Activated naive CD4-positive, alpha-beta T cell treated with anti-CD3 and anti-CD28 coated beads, Interleukin-2, amount 50 U/mL, for 16 hours (primary cell): ENCODE measurements at places on chromosomes 2 and 18.

DNA sequence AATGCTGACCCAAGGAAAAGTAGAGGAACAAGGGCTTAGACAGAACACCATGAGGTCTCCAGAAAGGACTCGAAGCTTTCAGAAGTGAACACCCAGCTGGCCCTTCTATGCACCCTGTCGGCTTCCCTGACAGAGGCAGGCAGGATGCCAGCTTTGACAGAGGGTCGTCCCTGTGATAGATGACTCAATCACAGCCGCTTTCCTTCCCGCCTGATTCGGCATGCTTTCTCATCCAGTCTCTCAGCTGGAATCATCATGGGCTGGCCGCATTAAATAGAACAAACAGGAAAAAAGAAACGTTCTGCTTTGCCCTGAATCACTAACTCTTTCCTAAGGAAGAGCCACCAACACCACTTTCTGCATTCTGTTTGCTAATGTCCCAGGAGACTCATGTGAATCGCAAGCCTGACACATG, 140.3 kb upstream of the RAB12 start:
- no peak for DNase-seq

- no peak for DNase-seq
Observed at GRCh38 chr18:30491815-30492551, 550.6 kb downstream of the DSC3 start.

GRCh38 chr2:225600865-225601264, 201.4 kb downstream of the NYAP2 start:
- no peak for DNase-seq

DNA sequence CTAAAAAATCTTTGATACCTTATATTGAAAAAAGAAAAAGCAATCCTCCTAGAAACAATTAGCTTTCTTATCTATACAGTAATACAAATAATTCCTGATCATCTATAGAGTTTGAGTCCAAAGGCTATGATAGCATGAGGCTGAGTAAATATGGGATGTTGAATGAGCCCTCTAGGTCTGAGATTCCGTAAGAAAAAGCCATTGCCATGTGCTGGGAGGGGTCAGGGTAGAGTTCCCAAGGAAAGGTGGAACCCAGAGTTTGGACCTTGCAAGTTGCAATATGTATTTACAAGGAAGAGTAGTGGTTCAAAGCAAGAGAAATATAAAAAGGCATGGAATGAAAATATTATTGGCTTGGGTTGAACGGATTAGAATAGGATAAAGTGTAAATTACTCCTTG, 178.1 kb downstream of the DCC start:
- no peak for DNase-seq

- DNase-seq = no peak
Observed at GRCh38 chr2:136727973-136728699, 37.2 kb upstream of the THSD7B start.

DNA sequence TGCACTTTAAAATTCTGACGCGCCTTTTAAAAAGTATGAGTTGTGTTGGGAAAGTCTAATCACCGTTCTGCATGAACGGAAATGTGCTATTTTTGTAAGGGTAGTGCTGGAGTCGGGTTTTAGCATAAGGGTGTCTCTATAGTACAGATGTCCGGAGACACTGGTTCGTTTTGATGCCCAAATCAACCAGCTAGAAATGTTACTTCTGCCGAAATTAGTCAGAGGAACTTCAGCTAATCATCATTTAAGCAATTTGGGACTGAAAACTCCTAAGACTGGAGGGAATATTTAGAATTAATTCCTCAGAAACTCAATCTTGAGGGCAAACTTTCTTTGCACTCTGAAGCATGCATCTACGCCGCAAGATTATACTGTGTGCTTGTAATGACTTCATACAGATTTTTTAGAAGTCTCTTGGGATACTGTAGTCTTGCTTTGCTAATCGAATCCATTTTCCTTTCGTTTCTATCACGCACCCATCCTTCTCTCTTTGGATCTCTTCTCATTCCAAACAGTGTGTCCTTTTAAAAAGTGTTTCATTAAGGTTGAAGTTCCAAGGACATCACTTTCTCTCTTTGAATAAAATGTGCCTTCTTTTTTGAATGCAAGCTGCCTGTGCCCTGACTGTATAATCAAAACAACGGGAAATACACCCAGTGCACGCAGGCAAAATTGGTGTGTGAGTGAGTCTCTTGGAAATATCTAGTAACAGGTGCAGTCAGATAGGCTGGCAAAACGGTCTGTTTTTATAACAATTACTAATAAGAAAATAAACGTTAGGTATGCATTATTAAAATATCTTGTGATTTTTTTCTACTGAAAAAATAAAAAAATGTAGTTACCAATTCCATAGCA, 270.9 kb upstream of the TCF4 start:
- DNase-seq = no peak

- DNase-seq = no peak
Observed at GRCh38 chr18:11817229-11817628, 34.0 kb upstream of the CHMP1B start.

DNA sequence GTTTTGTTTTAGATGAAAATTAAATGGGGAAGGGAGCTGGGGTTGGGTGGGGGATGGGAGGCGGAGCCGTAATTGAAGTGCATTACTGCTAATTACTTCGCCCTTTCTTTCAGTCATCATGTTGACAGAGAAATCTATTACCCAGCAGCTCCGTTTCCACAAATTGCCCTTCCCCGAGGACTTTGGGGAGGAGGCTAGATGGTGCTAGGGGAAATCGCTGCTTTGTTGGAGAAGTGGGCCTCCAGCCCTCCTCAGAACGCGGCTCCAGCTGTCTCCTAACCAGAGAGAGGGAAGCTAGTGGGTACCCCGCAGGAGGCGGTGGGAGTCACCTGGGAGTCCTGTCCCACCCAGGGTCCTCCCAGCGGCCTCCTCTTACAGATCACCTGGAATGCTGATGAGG, 130.9 kb upstream of the MYCN start:
- DNase-seq = no peak

- DNase-seq = no peak
Observed at GRCh38 chr2:187544371-187545080, 9.7 kb downstream of the TFPI start.

- DNase-seq = no peak
Observed at GRCh38 chr2:23567161-23567756, 182.3 kb downstream of the KLHL29 start.

DNA sequence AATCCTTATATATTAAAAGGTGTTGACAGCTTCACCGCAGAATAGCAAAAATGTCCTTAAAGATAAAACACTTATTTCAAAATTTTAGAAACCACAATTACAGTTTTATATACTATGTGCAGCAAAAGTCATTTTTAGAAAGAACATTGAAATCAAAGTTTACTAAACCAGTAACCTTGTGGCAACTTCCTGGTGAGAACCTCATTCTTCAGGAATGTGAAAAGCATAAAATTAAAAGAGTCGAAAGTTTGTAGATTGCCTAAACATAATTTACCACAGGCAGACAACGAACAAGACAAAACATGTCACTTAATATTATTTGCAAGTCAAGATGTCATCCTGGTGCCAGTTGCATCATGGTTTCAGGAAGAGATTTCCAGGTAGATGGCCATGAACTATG, 108.3 kb upstream of the NRP2 start:
- no peak for DNase-seq

- no peak for DNase-seq
Observed at GRCh38 chr2:229422063-229422462, 151.0 kb upstream of the PID1 start.

GRCh38 chr2:127588241-127588640, 52.8 kb downstream of the MYO7B start:
- no peak for DNase-seq

DNA sequence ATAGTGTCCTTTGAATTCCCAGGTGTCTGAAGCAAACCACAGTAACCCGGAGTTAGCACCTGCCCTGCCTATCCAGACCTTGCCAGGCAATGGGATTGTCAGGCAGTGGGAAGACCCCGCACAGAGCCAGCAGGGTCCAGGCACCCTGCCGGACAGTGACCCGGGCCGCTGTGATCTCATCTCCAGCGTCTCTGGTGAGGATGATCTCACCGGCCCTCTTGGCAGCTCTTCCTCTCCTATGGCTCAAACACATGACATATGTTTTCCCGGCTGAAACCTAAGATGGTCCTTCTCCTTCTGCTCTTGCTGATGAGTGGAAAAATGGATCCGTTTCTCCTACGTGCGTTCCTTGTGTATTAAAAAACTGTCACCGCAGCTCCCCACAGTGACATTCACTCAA, 75.1 kb downstream of the ACOXL start:
- DNase-seq = no peak

GRCh38 chr2:66441581-66442320, 6.8 kb downstream of the MEIS1 start:
- no peak for DNase-seq

- DNase-seq = no peak
Observed at GRCh38 chr18:37572736-37573135, 7.1 kb upstream of the CELF4 start.

GRCh38 chr2:144366825-144367429, 153.0 kb downstream of the ZEB2 start:
- DNase-seq = no peak

- DNase-seq = no peak
Observed at GRCh38 chr2:223649554-223650533, 47.7 kb upstream of the SCG2 start.

GRCh38 chr2:117557626-117558025, 256.9 kb upstream of the DDX18 start:
- DNase-seq = no peak

DNA sequence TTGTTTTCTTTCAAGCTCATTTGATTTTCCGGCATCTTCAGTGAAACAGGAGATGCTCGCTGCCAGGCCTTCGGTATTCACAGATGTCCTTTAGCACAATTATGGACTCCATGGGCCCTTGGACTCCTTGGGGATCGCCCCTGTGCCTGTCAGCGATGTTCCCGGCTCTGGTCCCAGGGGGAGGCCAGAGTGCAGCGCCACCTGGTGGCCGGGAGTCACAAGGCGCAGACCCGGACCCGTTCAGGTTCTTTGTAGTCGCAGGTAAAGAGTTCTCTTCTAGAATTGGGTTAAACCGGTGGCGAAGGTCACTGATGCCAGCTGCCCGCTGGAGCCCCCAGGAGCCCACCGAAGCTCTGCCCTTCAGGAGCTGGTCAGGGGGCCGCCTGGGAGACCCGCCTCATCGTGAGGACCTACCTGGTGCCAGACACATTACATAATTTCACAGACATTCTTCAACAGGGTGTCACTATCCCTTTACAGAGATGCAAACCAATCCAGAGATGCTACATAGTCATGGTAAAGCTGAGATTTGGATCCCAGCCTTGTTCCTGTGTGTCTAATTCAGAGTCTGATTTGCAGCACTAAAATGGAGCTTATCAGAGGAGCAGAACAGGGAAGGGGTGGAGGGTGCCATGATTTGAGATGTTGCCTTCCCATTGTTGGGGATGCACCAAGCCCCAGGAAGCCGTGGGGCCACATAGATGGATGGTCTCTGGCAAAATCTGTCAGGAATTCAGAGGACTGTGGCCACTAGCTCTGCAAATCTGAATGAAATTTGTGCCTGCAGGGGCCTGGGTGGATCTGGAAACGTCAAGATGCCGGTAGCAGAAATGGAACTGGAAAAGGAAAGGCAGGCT, 6.0 kb upstream of the INPP5D start:
- DNase-seq = peak; percentile 73

- DNase-seq = no peak
Observed at GRCh38 chr2:138042311-138042710, 78.0 kb downstream of the HNMT start.

GRCh38 chr2:48369971-48370370, 160.0 kb upstream of the STON1 start:
- DNase-seq = no peak

GRCh38 chr2:150339951-150340350, 147.5 kb downstream of the RND3 start:
- DNase-seq = no peak

DNA sequence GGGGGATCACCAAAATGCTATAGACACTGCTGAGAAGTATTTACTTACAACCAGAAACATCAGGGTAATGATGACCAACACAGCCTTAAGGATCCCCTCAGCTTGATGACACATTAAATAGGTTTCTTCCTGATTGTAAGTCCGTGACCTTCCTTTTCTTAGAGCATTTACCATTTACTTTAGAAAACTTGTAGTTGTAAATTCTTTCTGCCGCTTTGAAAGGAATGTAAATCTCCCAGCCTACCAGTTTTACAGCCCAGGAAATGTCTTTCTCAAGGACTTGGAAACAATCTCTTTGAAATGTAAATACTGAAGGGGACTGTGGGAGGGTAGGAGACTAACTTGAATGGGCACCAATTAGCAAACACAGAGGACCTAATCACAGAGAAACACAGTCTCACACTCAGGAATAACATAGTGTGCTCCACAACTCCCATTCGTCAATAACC, 278.6 kb downstream of the DSC3 start:
- no peak for DNase-seq

- DNase-seq = no peak
Observed at GRCh38 chr2:168798888-168799410, 3.5 kb upstream of the NOSTRIN start.

DNA sequence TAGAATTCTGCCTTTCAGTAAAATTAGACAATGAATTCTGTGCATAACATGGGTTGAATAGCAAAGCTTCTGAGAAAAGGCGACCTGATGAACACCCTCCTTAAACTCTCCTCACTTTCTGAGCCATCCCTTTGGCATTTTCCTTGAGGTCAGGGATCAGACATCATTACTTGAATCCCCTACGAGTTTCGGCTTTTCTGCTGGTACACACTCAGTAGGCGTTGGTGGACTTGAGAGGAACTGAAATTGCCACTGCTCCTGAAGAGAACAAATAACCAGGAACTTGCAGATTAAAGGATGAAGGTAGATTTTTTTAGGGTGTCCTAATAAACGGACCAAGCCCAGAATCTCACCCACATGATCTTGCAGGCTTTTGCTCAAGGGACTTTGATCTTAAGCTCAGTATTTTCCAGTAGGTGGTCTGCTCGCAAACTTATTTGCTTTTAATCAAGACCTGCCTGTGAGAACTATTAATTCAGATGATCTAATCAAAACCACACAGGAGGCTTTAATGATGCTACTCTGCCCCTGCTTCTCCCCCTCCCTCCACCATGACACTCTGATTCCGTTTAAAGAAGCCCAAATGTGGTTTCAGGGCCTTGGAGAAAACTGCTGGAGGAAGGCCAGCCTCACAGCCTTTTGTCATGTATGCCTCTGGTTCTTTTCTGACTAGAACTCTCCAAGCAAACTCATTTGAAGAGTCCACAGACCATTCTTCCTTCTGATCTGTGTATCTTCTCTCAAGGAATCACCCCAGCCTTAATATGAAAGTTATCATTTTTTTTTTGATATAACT, 124.9 kb downstream of the PRKCE start:
- no peak for DNase-seq

GRCh38 chr18:79367989-79368388, 27.7 kb upstream of the NFATC1 start:
- DNase-seq = no peak

GRCh38 chr2:23487735-23488492, 102.9 kb downstream of the KLHL29 start:
- no peak for DNase-seq
